Posterior vena cava (tissue), 2 donors: ENCODE measurements at places on chromosomes 1 and 21. TPM values are rescaled to one million over a fixed set of nuclear protein-coding genes. Genes with fewer than 3 reads are reported as not detected.

Gene HSD11B1
- 14.8 TPM for total RNA-seq

Gene AQP10
- not detected for total RNA-seq

Gene ZNF697
- total RNA-seq: 5.0 TPM

Gene RNF186
- not detected for total RNA-seq

Gene LCA5L
- 1.7 TPM for total RNA-seq

Gene AMY1A
- total RNA-seq: not detected

Gene CREG1
- total RNA-seq: 138 TPM

Gene OR2L8
- not detected for total RNA-seq

Gene RAB3B
- total RNA-seq: 0.05 TPM

Gene KRTAP10-7
- total RNA-seq: not detected

Gene CD1E
- not detected for total RNA-seq

Gene MPZ
- 1.5 TPM for total RNA-seq

Gene SMCP
- not detected for total RNA-seq

Gene DRAXIN
- 0.05 TPM for total RNA-seq
